ENCODE measurements at places on chromosomes 13 and 19.
A peak's percentile ranks its signal among the peaks of the same experiment; 100 is the strongest.

GRCh38 chr19:17751103-17751911, at the start of gene FCHO1:
TSS of gene FCHO1 (plus strand) at chr19:17751477. CDS start at chr19:17755165, 3,688 bp downstream.
- no peak for DNase-seq

DNA sequence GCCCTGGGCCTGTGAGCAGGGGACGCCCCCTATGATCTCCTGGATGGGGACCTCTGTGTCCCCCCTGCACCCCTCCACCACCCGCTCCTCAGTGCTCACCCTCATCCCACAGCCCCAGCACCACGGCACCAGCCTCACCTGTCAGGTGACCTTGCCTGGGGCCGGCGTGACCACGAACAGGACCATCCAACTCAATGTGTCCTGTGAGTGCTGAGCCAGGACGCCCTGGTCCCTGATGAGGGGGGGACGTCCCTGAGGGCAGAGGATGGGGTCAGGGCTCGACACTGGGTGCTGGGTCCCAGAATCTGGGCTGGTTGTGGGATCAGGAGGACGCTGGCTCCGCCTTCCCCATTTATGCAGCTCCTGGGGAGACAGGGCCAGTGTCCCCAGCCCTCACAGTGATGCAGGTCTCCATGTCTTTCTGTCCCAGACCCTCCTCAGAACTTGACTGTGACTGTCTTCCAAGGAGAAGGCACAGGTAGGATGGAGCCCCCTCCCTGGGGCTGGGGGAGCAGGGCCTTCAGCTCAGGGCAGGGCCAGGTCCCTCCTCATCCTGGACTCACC, 2.5 kb downstream of the SIGLEC7 start:
- DNase-seq, result no peak

DNA sequence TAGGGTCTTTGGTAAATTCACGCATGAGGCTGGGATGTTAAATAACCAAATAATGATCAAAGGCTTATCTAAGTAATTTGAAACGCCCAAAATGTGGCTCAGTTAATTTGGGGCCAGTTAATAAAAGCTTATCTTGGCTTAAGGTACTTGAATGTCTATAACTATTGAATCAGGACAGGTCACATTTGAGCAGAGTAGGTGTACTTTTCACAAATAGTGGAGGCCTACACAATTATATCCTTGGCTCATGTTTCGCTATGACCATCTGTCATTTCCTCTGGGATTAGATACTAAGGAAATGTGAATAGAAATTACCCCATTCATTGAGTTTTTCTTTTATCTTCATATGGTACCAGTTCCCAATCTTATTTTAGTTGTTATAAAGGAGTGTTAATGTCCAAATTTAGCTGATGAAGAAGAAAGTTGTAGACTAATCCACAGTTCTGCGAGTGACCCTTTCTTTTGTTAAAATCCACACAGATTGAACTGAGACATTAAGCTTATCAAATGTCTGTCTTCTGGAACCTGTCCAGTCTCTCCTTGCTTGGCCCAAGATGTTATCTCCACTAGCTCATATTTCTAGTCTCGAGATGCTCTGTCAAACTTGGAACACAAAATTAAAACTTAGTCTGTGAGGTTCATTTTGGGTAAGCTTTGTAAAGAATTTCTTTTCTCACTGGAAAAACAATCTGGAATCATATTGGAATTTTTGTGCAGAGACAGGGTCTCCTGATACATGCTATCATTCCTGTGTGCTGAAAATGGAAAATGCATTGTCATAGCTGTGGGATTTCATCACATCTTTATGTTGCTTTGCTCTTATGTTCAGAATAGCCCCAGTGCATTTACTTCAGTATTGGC, 31.0 kb downstream of the SLAIN1 start:
- no peak for DNase-seq

DNA sequence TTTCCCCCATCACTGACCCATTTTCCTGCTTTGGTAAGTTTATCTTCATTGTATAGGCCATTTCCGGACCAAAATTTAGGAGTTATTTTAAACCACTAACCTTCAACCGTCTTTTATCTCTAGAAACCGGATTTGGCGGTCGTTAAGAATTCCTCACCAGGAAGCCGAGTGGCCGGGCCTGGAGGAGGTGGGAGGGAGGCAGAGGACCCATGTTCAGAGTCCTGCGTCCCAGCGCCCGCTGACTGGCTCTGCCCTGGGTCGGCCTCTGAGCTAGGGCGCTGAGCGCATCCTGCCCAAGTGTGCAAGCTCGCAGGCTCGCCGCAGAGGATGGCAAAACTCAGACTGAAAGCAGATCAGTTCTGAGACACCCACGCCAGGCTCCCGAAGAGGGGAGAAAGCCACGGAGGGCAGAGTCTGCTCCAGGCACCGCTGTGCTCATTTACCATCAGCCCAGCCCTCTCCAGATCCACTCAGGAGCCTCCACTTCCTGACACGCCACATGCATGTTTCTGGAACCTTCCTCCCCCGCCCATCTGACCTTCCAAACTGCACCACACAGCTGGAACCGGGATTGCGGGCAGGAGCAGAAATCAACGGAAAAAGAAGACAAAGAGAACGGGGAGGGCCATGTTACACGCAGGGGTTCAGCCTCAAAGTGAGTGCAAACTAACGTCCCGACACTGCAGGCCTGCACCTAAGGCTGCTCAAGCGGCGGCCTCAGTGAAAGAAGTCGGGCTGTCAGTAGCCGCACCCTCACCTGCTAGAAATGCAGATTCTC, 8.3 kb downstream of the COL4A1 start:
- DNase-seq, result no peak

GRCh38 chr13:95113601-95114000, 187.7 kb downstream of the ABCC4 start:
- no peak for DNase-seq

DNA sequence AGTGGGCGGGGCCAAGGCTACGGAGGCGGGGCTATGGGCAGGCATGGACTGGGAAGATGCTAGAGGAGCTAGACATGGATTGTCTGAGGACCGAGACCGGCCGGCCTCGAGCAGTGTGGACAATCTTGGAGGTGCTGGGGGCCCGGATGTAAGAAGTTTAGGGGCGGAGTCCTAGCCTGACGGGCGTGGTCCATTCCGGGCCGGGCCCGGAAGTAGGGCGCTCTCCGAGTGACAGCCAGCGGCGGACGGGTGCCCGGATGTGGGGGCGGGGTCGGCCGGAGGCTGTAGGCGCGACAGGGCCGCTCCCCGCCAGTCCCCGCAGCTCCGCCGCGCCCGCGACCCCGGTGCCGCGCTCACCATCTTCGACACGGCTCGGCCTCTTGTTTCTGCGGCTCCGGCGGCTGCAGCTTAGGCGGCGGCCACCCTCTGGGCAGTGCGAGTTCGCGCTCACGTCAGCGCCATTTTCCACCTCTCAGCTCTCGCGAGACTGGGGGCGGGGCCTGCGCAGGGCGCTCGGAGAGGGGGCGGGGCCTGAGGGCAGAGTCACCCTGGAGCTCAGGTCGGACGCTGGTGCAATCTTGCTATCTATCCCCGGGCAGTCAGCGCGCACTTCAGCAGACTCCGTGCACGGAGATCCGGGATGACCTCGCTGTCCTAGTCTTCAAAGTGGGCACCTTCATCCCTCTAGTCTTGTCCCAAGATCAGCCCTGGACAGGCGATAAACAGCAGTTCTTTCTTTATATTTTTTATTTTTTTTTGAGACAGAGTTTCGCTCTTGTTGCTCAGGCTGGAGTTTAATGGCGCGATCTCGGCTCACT, at the start of gene ZNF414:
Gene ZNF414, minus strand, starts transcription at position 481 of the 818 bp plus-strand sequence. Its CDS starts 121 bp downstream, at position 360.
- DNase-seq, result peak; percentile 92

DNA sequence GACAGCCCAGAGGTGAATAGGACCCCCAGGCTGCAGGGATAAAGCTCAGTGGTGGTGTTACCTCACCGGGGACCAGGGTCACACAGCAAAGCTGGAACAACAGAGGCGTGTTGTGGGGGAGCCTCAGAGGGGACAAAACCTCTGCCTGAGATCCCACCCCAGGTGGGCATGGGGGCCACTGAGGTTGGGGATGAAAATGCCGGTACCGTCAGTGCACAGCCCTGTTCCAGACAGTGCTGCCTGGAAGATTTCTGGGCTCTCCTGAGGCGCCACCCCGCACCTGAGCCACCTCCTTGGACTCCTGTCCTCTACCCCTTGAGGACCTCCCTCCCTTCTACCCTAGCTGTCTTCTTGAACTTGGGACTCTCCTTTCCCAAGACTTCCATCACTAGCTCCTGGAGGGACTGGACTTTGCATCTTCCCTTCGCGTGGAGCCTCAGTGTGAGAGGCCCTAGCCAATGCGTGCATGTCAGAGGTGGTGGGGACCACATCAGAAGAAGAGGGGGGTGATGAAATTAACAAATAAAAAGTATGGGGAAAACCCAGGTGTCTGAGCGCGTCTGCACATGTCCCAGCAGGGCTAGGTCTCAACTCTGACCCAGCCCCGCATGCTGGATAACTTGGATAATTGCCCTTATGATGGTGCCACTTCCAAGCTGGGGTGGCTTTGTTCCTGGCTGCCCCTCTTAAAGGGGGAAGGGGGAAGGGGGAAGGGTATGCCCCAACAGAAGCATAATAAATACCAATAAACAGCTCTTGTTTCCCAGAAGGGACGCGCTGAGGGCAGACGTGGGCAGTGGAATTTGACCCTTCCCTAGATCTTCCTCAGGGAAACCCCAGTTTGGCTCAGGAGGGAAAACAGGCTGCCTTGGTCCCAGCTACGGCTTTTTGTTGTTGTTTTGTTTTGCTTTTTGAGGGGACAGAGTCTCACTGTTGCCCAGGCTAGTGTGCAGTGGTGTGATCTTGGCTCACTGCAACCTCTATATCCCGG, 11.6 kb downstream of the CNFN start:
- no peak for DNase-seq

GRCh38 chr19:16134510-16134909, 9.0 kb upstream of the HSH2D start:
- no peak for DNase-seq

- DNase-seq, result no peak
Observed at GRCh38 chr19:8575467-8575997, 1.7 kb downstream of the MYO1F start.

DNA sequence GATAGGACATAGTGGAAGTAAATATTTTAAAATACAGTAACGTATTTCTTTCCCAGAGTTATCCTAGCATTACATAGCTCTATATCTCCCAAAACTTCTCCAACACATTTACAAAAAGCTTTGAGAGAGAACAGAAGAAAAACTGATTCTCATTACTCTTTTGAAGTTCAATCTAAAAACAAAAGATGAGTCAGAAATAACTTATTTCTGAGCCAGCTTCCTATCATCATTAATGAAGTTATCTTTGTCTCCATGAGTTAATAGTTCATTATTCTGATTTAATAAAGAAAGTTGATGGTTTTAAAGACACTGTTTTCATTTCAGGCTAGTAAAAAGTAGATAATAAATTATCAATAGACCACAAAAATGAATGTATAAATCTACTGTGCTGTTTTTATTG, 446.7 kb upstream of the SPRY2 start:
- no peak for DNase-seq

DNA sequence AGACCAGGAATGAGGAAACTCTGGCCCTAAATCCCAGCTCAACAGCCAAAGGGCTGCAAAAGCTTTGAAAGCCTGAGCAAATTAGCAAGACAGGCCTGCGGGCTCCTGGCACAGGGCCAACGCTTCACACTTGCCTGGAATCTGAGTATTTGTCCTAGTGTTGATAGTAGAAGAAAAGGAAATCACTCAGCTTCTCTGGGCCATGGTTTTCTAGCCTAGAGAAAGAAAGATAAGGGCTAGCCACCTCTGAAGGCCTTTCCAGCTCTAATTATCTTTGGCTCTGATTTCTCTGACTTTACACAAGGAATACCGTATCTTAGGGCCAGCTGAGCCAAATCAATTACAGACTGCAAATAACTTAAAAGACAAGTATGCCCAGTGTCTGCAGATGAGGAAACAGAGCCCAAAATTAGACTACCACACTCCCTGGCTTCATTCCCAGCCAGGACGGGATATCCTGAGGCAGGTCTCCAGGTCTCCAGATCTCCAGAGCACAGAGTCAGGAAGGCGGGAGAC, 69.6 kb downstream of the STK24 start:
- DNase-seq, result no peak

DNA sequence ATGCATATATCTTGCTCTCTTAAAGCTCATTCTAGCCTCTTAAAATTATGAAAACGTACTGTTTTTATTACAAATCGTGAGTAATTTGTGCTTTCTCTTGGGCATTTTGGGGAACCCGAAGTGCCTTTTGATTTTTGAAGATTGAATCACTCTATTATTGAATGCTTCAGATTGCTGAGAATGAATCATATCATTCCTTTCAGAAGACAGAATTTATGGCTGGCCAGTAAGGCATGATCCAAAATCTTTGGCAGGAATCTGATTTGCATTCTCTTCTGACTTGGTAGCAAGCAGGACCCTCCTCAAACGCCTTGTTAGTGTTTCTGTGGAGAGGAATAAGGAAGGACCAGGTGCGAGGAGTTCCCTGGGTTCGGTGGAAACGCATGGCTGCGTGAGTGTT, 49.5 kb downstream of the STARD13 start:
- no peak for DNase-seq

DNA sequence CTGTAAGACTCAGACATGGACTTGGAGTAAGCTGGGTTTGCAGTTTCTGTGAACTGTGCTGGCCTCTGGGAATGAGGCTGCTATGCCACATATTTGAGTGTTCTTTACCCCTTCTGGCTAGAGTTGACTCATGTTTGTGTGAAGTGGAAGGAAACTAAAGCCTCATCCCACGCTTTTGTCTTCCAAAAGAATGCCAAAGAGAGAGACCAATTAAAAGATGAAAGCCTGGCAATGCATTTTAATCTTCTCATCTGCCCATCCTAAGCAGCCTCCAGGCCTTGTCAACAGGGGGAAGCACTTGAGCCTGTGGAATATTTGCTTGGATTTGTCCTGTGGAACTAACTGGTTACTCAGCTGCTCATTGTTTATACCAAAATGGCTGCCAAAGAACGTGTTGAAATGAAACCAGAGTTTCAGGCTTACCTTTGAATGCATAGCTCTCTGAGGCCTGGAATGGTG, 49.1 kb downstream of the LMO7 start:
- peak; percentile 72 for DNase-seq

DNA sequence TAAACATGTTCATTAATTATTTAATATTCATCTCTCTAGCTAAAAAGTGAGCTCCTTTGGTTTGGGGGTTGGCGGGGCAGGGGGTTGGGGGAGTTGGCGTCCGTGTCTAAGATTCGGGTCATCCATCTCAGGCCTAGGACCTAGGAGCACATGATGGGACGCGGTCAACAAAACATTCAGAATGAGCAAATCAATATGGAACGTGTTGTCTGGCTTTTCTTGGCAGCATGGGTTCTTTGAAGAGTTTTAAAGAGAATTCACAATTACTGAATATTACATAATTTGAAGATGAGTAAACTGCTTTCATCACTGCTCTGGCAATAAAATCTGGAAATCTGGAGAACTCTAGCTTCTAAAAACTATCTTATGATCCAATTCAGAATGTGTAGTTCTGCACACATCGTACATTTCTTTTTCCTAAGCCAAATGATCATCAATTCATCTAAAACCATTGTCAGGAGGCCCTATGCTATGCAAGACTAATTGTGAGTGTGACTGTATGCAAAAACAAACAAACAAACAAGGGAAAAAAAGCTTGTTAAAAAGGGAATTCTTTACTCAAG, 5.4 kb upstream of the ARGLU1 start:
- DNase-seq, result no peak

DNA sequence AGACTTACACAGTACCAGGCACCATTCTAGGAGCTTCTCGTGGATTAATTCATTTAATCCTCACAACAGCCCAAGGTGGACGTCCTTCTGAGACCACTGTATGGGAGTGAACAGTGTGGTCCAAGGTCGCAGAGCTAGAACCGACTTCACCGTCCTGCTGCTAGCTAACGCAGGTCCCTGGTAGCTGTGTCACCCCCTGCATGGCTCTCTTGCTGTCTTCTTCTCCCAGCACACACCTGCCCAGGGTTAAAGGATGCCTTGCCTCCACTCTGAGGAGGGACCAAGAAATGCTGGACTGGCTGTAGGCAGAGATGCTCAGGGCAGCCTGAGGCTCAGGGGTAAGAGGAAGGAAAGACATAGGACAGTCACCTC, 3.0 kb downstream of the AKT2 start:
- no peak for DNase-seq

Data from AG04450 (cell line).